Activated CD4-positive, alpha-beta T cell treated with anti-CD3 and anti-CD28 coated beads, Interleukin-2, amount 50 U/mL, for 48 hours (primary cell): ENCODE measurements at places on chromosomes 2 and 18.

- DNase-seq, result no peak
Measured at GRCh38 chr18:39481281-39481680, 1915.7 kb upstream of the CELF4 start.

GRCh38 chr2:173458991-173459780 is 104.5 kb downstream of the CDCA7 start:
- no peak for DNase-seq

GRCh38 chr2:121362774-121363173 is 77.8 kb upstream of the TFCP2L1 start:
- DNase-seq, result no peak

DNA sequence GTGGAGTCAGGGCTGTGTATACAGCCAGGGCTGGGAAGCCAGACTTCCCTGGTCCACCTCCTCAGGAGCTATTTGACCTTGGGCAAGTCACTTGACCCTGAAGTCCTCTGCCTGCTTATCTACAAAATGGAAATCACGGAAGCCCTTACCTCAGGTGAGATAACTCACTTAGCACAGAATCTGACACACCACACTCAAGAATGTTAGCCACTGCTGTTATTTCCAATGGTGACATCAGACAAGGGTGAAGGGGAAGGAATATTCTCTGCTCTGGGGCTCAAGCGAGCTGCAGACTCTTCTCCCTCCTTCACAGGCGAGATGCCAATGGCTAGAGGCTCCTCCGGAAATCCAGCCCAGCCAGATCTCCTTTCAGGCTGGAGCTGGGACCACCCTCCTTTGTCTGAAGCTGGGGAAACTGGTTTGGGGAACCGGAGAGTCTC is 189.6 kb downstream of the HAUS1 start:
- no peak for DNase-seq

DNA sequence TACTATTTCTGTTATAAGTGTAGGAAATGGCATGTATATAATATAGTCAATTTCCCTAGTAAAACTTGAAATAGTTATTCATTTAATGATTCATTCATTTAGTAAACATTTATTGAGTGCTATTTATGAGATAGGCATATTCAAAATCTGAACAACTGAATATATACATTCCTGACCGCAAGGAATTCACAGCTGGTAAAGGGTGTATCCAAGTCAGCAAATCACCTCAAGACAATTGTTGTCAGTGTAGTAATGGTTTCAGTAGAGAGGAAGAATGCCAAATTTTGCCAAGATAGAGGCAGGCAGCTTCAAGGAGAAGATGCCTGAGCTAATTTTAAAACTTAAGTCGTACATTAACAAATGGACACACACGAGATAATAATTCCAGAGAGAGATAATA is 89.8 kb upstream of the CHST9 start:
- no peak for DNase-seq

GRCh38 chr2:188315750-188316149 is 24.1 kb downstream of the GULP1 start:
- DNase-seq, result no peak

DNA sequence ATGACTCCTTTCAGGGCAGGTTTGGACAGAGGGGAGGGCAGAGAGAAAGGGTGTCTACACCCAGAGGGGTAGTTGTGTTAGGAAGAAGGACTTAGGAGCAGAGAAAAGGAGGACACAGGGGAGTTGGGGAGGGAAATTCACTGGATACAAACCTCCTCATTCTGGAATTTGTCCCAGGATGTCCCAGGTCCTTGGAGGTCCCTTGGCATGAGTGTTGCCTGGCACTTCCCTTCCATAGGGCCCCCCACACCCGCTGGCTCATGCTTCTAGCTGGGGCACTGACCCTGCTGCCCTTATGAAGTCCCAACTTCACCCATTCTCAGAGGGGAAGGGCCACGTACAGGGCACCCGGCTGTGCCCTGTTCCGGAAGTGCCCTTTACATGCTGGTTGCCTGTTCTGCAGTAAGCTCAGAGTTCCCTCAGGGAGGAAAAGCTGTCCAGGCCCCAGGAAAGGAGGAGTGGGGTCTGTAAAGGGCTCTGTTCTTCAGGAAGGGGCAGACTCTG is 93.6 kb upstream of the SMAD2 start:
- DNase-seq, result no peak

DNA sequence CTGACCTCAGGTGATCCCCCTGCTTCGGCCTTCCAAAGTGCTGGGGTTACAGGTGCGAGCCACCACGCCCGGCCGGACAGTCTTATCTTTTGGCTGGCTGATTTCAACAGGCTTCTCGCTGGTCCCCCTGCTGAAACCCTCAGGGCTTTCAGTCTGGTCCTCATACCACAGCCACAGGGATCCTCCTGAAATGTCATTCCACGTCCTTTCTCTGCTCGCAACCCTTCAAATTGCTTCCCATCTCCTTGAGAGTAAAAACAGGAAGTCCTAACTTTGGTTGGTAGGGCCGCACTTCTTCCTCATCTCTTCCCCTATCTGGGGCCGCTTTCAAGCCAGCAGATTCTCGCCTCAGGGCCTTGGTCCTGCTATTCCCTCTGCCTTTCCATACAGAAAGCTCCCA is 1.4 kb upstream of the CAB39 start:
- DNase-seq, result no peak

- no peak for DNase-seq
Measured at GRCh38 chr2:68388772-68389171, 23.7 kb downstream of the PLEK start.

GRCh38 chr2:188884517-188884916 is 89.7 kb upstream of the COL3A1 start:
- no peak for DNase-seq

DNA sequence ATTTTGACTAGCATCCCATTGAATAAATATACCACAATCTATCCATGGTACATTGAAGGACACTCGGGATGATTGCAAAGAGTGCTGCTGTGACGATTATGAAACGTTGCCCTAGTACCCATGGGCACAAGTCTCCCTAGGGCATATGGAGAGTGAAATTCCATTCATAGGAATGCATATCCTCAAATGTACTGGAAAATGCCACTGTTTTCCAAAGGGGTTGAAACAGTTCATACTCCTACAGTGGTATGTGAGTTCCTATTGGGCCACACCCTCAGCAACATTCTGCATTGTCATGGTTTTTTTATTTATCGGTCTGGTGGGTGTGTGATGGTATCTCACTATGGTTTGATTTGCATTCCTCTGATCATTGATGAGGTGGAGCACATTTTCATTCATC is 130.6 kb downstream of the TWIST2 start:
- no peak for DNase-seq

GRCh38 chr2:107621186-107622165 is 205.2 kb upstream of the RGPD4 start:
- no peak for DNase-seq

- no peak for DNase-seq
Measured at GRCh38 chr2:53629501-53629900, 138.1 kb upstream of the CHAC2 start.

GRCh38 chr18:4672162-4672561 is 217.1 kb upstream of the DLGAP1 start:
- no peak for DNase-seq

DNA sequence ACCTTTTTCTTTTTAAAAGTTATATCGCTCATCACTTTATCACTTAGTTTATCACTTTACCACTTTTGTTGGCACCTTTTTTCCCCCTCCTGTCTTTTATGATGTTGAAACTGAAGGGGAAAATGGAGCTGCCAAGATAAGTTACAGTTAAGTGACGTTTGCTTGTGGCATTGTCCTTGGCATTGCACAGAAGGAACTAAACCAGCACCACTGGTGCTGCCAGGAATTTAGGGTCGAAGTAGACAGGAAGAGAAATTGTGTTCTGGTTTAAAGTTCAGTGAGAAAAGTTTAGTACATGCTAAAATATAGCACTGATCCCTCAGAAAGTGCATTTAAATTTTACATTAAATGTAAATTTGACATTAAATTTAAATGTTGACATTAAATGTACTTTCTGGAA is 49.9 kb downstream of the MYO1B start:
- DNase-seq, result no peak

DNA sequence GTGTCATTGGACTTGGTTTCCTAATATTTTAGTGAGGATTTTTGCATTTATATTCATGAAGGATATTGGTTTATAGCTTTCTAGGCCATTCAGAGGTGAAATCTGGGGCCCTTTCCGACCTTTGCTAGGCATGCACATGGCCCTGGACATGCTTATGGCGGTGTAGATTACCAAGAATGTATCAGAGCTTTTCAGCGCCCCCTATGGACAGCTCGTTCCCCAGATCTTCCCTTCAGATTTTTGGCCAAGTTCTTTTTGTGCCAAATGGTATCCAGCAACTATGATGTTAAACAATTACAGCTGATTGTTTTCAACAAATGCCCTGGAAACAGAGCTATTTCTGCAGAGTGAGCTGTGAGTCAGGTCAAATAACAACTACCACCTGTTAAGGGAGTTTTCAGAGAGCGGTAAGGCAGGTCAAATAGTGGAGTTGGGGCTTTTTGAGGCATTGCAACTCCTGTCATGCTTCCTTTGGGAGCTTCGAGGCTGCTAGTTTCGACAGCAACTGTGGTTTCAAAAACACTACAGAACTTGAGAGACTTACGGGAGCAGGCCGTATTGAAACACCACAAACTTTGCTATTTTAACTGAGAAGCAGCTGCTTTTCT is 188.3 kb downstream of the ZNF516 start:
- DNase-seq, result peak; percentile 12

- DNase-seq, result no peak
Measured at GRCh38 chr2:218623366-218623705, 15.6 kb downstream of the PLCD4 start.

DNA sequence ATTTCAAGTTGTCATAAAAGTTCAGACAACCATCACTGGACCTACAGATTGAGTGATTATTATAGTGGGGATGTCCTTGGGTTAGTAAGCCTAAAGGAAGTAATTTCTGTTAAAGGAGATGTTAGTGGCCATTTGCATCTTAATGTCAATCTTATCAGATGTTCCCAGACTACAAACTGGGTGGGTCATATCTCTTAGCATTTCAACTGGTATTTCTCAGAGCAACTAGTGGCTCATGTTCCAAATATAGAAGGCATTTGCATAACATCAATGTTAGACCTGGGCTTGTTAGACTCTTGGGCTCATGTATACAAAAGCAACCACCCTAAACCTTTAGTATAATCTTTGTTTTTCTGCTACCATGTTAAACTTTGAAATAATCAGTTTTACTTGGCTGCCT is 17.9 kb downstream of the PLEKHA3 start:
- no peak for DNase-seq

DNA sequence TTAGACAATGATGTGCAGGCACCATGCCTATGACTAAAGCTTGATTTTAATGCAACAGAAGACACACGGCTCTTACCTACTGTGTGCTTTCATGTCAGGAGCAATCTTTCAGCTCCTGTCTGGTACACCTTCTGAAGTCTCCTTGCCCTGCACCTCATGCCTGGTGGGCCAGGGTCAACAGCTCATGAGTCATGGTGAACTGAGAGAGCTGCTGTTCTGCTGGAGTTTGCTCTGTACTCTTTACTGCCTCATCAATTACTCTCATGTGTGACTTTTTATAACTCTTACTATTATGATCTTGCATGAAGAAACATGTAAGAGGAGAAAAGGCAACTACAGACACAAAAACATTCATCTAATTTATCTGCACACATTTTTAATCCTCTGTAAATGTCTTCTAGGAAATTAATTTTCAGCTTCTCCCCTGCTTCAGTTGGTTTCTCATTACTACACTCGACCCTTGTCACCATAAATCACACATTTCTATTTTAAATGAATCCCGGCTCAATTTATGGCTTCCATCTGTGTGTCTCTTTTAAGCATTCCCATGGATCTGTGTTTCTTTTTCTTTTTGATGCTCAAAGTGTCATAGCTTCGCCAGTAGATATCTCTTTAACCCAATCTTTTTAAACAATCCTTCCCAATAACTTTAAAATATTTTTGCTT is 9.7 kb downstream of the SERPINB7 start:
- no peak for DNase-seq

GRCh38 chr2:240786871-240787311 is 33.1 kb downstream of the KIF1A start:
- DNase-seq, result no peak

DNA sequence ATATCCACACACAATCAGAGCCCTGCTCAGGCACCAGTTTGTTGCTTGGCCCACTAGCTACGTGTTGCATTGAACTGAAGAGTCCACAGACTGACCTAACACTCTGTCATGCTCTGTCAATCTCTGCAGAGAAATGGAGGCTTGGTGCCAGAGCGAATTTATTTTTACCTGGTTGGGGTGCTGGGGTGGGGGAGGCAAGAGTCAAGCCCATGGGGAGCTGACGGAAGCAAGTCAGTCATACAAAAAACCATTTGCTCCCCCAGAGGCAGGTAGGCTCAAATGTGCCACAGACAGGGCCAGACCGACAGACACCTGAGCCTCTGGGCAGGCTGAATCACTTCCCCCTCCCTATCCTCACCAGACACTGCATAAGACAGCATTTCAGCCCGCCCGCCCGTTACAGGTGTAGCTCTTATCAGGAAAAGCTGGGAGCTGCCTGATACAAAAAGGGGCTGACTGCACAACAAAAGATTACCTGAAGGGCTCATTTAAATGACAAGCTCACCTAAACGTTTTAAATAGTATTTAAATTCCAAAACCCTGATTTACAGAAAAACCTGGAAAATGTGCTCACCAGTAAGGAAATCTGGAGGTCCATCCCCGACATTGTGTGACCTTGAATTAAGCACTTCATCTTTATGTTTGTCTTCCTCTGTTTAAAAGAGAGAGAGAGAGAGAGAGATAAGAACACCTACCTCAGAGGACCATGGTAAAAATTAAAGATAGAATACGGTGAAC is 2.1 kb upstream of the PCBP1 start:
- DNase-seq, result peak; percentile 74

- no peak for DNase-seq
Measured at GRCh38 chr18:32553640-32554365, 83.1 kb upstream of the GAREM1 start.

- no peak for DNase-seq
Measured at GRCh38 chr2:215652388-215652787, 216.5 kb upstream of the FN1 start.

DNA sequence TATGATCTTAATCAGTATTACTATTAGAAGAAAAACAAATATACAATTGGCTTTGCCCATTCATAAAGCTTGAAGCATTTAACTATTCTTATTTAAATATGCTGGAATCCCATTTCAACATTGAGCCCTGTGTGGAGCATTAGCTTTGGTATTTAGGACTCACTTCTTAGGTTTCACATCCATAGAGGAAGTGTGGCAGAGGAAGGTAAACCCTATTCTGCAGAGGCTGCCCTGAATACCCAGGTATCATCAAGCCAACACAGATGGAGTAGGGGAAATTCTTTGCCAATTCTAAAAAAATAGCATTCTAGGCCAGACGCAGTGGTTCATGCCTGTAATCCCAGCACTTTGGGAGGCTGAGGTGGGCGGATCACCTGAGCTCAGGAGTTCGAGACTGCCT is 361.5 kb downstream of the FIGN start:
- no peak for DNase-seq

DNA sequence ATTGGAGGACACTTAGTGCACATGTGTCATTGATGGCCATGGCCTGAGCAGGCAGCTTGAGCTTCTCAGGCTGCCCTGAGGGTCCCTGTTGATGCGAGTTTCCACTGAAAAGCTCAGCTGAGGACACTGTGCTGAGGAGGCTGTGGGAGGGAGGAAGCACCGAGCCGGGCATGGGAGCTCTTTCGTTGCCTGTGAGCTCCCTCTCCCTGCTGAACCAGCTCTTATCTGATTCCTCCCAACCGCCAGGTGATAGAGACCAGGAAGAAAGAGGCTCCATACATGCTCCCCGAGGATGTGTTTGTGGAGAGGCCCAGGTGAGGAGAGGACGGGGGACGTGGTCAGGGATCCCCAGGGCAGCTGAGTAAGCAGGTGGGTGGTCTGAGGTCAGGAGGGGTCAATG is 27.3 kb downstream of the POMC start:
- no peak for DNase-seq

GRCh38 chr2:196957881-196958525 is 31.5 kb upstream of the PGAP1 start:
- no peak for DNase-seq
